ENCODE measurements at places on chromosomes 13 and 19.

- DNase-seq, result no peak
Measured at GRCh38 chr19:18972851-18973250, 31.8 kb upstream of the HOMER3 start.

GRCh38 chr13:85255978-85256377 is 543.2 kb downstream of the SLITRK6 start:
- DNase-seq, result no peak

- DNase-seq, result no peak
Measured at GRCh38 chr13:108741930-108742329, 112.5 kb downstream of the MYO16 start.

DNA sequence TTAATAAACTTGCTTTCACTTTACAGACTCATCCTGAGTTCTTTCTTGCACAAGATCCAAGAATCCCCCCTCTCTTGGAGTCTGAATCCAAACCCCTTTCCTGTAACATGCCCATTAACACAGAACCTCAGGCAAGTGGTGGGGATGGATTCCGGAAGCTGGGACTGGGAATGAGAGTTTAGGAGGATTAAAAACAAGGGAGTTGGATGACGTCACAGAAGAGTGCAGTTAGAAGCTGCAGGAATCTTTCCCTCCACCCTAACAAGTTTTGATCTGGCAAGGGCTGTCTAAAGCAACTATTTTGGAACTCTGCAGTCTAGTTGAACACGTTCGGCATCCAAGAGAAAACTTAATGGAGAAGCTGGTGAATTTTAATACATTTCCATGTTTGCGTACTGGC is 48.2 kb upstream of the PEPD start:
- DNase-seq, result no peak

- no peak for DNase-seq
Measured at GRCh38 chr13:73991384-73991783, 142.8 kb downstream of the KLF12 start.

DNA sequence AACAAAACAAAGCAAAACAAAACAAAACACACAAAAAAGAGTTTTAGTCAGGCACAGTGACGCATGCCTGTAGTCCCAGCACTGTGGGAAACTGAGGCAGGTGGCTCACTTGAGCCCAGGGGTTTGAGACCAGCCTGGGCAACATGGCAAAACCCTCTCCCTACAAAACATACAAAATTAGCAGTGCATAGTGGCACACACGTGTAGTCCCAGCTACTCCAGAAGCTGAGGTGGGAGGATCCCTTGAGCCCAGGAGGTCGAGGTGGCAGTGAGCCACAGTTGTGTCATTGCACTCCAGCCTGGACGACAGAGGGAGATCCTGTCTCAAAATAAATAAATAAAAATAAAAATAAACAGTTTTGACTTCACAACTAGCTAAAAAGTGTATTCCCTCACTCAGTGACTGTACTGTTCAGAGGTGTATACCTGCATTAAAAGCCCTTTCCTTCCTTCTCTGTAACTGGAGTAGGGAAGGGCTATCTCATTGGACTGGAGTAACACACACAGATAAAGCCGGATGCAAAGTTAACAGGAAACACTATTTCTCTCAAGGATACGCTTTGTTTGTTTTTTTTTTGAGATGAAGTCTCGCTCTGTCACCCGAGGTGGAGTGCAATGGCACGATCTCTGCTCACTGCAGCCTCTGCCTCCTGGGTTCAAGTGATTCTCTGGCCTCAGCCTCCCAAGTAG is 3.7 kb upstream of the BAX start:
- no peak for DNase-seq

DNA sequence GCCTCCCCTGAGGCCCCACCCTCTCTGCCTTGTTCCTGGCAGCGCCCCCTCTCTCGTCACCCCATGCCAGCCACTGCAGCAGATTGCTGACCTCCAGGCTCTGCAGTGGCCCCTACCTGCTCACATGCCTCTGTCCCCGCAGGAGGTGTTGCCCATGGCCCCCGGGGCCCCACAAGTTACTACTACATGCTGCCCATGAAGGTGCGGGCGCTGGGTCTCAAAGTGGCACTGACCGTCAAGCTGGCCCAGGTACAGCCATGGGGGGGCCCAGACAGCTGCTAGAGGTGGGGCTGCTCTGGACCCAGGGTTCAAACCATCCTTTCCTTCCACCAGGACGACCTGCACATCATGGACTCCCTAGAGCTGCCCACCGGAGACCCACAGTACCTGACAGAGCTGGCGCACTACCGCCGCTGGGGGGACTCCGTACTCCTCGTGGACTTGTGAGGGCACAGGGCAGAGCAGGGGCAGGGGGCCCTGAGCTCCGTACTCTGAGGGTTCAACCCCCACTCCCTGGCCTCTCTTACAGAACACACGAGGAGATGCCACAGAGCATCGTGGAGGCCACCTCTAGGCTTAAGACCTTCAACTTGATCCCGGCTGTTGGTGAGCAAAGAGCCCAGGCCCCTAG is 6.2 kb downstream of the MRPL4 start:
- no peak for DNase-seq

DNA sequence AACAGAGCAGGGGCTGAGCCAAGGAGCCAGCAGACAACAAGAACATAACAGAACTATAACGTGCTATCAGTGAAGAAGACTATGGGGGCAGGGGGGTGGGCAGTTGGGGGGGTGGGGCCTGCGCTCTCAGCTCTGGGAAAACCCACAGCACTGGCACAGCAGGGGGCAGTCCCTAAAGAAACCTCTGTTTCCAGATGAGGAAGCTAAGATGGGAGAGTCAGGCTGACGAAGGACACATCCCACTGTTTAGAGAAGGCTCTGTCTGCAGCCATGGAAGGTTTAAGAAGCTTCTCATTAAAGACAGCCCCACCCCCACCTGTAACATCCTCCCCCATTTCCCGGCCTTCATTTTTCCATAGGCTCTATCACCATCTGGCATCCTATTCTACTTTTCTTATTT is 7.1 kb upstream of the DOCK9 start:
- DNase-seq, result no peak

DNA sequence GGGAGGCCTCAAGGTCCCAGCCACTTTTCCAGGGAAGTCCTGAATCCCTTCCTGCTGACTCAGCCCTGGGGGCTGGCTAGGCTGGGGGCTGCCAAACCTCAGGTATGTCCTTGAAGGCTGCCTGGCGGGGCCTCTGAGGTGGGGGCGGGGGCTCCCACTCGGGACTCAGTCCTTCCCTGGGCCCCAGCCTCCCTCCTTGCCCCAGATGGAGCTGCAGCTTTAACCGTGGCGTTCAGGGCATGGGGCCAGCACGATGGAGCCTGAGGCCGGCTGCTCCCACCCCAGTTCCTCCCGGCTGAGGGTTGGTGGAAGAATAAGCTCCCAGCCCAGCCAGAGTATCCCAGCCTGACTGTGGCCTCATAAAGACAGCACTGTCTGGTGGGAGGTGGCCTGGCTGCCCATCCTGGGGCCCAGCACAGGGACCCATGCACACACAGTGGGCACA is 12.4 kb downstream of the CILP2 start:
- no peak for DNase-seq

GRCh38 chr13:70339738-70340137 is 231.5 kb upstream of the KLHL1 start:
- DNase-seq, result no peak

DNA sequence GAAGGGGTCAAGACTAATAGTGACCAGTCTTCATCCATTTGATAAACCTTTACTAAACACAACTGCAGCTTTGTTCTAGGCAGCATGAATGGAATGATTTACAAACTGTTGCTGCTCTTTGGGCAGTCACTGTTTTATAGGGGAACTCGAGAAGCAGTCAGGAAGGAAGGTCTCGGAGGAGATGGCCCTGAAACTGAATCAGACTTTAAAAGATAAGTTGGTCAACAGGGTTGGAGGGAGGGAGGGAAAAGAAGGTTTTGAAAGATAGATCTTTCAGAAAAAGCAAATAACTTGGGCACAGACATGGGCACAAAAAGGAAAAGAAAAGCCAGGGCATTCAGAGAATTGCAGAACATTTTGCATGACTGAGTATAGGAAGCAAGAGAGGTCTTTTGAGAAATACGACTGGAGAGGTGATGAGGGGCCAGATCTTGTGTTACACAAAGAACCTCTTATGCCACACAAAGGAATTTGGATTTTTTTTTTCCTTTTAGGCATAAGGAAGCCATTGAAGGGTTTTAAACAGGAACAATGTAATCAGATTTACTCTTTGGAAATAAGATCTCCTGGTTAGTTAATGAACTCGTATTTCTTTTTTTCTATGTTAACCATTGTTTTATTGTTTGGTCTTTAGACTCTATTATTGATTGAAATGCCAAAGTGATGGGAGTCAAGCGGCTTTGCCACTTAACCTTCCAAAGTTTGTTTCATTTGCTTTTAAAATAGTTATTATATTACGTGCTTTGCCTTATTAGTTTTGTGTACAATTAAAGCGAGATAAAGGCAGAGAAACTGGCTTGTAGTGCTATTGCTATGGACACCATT is 37.5 kb upstream of the SACS start:
- no peak for DNase-seq

DNA sequence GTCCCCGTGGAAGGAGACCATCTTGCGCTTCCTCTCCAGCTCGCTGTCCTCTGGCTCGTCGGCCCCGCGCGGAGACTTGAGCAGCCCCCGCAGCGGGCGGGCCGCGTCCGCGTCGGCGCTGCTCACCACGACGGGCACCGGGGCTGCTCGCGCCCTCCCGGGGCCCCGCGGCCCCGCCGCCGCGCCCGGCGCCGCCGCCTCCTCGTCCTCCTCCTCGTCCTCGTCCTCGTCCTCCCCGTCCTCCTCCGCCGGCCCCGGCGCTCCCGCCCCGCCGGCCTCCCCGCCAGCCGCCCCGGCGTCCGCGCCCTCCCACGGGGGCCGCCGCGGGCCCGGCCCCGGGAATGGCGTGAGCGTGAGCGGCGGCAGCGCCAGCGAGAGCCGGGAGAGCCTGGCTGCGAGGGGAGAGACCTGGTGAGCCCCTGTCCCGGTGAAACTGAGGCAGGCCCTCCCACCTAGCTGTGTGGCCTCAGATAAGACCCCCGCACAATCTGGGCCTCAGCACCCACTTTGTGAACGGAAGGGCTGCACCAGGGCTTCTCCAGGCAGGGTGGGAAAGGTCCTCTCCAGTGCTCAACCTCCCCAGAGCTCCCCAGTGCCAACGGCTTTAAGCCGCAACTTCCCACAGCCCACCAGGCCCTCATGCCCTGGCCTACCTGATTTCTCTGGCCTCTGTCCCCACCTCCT is 17.8 kb downstream of the LMTK3 start:
- DNase-seq, result no peak

DNA sequence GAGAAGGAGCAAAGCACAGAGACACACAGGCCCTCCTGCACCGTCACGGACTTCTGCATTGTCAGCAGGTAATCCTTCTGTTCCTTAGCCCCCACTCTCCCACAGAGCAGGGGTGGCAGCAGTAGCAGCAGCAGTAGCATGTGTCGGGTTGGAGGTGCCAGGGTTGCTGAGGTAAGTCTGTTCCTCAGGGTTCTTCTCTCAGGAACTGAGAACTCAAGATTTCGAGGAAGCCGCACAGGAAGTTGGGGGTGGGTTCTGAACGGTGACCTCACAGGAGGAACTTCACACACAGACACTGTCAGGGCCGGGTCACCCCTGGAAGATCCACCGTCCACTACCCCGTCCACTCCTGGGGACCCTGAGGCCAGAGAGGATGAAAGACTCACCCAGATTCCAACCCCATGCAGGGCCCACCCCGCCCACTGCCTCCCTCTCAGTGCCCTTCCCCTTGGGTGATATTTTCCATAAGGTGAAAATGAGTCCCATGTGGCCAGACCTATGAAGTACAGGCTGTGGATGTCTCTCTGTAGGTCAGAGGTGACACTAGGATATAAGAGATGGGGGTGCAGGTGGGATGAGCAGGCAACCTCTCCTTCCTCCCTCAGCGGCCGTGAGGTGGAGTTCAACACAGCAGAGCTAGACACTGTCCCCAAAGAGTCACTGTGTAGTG is at the start of gene SIGLEC12:
TSS of gene SIGLEC12 (minus strand) at position 207 of the 670 bp plus-strand sequence. CDS start at position 140, 67 bp downstream.
- no peak for DNase-seq

DNA sequence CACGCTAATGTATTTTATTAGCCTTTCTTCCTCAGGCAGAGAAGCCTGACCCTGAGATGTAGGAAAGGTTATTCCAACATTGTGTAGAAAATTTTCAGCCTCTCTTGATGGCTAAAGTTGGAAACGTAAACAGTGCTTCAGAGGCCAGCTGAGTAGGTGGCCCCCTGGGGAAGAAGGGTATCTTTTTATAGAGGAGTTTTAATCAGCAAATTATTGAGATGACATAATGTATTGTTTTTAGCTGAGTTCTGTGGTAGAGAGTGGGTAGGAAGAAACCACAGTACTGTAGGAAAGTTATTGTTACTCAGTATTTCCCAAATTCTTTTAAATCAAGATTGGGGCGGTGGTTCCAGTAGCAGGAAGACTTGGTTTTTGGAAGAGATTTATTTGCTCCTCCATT is 268.8 kb downstream of the DLEU7 start:
- DNase-seq, result no peak

DNA sequence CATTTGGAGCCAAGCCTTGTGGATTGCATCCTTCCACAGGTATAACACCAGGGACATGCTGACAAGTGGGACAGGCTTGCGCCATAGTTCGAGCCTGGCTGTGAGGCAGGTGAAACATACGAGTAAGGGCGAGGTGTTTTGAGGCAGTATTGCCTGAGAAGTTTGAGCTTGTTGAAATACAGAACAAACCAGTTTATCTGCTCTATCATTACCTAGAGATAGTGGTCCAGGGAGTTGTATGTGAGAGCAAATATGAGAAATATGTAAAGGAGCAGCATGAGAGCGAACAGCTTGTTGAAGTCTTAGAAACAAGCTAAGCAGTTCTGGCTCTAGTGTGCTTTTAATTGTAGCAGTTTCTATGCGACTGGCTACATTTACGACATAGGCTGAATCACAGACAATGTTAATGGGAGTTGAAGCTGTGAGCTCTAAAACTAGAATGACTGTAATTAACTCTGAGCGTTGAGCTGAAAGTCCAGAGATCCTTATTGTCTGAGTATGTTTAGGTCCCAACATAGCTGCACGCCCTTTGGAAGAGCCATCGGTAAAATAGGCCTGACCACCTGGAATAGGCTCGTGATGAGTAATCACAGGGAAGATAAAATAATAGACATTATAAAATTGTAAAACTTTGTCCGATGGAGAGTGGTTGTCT is 8.2 kb downstream of the ZNF439 start:
- DNase-seq, result no peak

GRCh38 chr13:87128036-87128435 is 543.1 kb upstream of the SLITRK5 start:
- no peak for DNase-seq

DNA sequence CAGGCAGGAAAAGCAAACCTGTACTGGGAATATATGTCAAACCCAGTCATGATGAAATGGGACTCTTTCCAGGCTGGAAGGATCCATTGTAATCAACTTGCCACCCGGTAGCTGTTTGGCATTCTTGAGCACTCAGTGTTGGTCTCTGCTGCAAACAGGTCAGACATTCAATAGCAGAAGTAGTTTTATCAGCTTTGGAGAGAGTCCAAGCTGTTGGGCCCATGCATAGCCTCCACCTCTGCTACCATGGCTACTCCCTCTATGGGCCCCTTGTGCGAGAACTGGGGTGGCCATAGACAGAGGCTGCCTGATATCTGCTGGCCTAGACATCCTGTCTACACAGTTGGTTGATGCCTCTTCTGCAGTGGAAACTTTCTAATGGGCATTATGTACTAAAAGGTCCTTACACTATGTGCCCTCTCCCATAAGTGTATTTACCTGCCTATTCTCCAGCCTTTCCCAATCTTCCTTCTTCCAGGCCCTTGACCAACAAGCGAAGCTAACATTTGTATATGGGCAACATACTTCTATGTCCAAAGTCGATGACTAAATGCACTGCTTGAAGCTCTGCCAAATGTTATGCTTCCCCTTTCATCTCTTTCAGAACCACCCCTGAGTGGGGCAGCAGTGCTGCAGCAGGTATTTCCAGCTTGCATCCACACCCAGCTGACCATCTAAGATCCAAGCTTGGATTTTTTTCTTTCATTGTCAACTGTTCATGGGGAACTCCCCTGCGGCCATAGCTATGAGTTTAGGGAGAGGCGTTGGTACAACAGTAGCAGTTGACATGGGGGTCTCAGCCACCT is 5.3 kb upstream of the RNF6 start:
- DNase-seq, result no peak
